ENCODE measurements at places on chromosomes 4 and X. TPM values are rescaled to one million over a fixed set of nuclear protein-coding genes. Genes with fewer than 3 reads are reported as not detected.
A peak's percentile ranks its signal among the peaks of the same experiment; 100 is the strongest.

DNA sequence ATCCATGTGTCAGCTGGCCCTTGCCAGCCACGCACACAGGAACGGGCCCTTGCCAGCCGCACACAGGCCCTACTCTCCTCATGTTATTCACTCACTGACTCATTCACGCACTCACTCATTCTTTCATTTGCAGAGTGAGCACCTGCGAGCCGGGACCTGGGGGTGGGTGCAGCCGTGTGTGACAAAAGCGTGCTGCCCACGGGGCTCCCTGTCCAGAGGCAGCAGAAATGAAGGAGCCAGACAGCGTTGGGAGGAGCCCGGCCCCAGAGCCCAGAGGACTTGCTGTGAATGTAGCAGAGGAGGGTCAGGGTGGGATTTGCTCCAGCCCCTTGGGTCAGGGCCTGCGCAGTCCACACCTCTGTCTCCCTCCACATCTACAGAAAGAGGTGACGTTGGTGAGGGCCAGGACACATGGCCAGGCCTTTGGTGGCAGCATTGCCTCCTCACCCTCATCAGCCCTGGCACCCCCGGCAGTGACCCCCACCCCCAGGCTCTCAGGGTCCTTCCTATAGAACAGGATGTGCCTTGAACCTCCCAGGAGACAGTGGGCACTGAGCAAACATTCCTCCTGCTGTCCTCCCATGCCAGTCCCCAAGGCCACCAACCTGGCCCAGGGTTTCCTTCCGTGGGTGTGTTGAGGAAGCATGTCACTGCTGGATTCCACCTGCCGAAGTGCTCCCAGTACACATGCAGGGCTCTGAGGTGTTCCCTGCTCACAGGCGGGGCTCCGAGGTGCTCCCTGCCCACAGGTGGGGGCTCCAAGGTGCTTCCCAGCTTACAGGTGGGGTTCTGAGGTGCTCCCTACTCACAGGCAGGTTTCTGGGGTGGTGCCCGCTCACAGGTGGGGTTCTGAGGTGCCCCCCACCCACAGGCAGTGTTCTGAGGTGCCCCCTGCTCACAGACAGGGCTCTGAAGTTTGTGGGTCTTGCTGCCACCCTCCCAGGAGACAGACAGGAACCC is 105.7 kb downstream of the HMX1 start:
- no peak for DNase-seq

TLR3 gene
- 0.36 TPM for total RNA-seq

ARSD gene
- total RNA-seq, result 6.9 TPM

- DNase-seq, result no peak
These were observed 185.8 kb upstream of the SLIT2 start for GRCh38 chr4:20065952-20066351.

GRCh38 chrX:18892899-18893298 is 91.0 kb downstream of the PHKA2 start:
- DNase-seq, result no peak

DNA sequence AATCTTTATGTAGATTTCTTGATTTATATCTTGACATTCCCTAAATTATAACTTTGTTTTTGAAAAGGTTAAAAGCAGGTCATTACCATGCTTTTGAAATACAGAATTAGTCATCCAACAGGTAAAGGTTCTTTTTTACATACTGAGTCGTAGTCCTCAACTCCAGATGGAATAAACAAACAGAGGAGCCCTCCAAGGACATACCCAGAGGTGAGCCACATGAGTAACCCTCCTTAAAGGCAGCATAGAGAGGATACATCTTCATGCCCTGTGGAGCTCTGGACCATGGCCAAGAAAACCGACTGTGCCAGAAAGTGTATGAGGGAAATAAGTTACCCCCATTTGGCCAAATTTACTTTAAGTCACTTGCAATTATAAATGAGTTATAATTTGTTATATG is 95.3 kb upstream of the MCF2 start:
- no peak for DNase-seq

PRKG2 gene
- 0.11 TPM for total RNA-seq

DNA sequence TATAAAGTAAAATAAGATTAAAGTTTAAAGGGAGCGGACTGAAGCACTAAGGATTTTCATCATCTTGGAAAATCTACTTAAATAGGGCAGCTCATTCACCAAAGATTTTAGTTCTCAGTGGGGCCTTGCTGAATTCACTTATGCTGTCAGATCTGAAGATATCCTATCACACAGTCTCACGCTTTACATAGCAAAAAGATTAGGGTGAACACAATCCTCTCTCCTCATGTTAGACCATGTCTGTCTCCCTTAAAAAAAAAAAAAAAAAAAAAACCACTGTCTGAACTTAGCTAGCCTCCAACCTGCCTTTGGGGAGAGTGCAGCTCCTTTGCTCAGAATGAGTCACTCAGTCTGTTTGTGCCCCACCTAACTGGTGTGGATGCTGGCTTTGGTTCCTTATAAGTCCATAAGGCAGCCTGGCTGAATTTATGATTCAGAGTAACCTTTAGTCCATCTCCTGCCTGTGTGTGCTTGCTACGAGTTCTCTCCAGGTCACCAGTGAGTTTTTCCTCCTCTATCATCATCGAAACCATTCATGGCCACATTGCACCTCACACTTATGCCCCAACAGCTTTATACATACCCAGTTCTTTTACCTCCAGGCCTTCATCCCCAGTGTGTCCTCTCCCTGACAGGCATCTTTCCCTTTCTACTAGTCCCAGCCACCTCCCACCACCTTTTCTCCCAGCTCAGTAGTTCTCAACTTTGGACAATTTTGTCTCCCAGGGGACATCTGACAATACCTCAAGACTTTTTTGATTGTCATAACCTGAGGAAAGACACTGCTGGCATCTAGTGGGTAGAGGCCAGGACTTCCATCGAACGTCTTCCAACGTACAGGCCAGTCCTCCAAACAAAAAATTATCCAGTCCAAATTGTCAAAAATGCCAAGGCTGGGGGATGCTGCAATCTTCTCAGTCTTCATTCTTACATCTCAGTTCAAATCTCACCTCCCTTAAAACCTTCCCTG is 220.7 kb upstream of the EMCN start:
- DNase-seq, result peak; percentile 79

- DNase-seq, result no peak
These were observed 1043.8 kb downstream of the ADGRL3 start for GRCh38 chr4:62243895-62244294.

- DNase-seq, result no peak
These were observed 209.1 kb upstream of the JADE1 start for GRCh38 chr4:128600410-128600809.

- no peak for DNase-seq
These were observed 211.8 kb downstream of the DTHD1 start for GRCh38 chr4:36493251-36493650.

TTC29 gene
- not detected for total RNA-seq

DNA sequence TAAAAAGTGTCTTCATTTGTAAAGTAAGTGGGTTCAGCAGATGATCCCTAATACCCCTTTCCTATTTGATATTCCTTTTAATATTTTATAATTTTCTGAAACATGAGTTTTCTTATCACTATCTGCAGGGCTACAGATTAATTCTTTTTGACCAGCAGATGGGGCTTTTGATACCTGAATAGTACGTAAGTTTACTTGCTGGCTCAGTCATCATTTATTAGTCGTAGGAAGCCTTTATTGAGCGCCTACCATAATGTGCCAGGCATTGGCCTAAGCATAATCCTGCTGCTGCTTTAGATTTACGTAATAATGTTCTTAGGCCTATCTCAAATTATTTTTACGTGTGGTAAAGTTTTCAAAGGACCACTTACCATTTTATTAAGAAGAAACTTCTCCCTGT is 33.1 kb downstream of the OSTC start:
- DNase-seq, result peak; percentile 31

GRCh38 chr4:10180927-10181744 is 64.5 kb upstream of the WDR1 start:
- DNase-seq, result peak; percentile 80

MUC7 gene
- not detected for total RNA-seq

DNA sequence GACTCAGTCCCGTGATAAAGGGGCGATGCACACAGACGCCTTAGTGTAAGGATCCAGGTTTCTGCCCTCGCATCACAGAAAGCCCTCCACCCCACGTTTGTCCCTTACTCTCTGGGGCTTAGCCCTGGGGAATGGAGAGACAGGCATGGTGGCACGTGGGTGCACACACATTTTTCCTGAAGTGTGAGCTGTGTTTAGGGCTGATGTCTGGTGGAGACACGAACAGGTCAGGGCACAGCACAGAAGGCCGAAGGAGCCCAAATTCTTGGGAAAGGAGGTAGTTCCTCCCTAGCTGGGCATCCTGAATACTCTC is 84.3 kb upstream of the DHRSX start:
- DNase-seq, result no peak

Data from HFFc6 (cell line).